ENCODE measurements at places on chromosomes 16 and 17. TPM values are rescaled to one million over a fixed set of nuclear protein-coding genes. Genes with fewer than 3 reads are reported as not detected.
A peak's percentile ranks its signal among the peaks of the same experiment; 100 is the strongest.

DNA sequence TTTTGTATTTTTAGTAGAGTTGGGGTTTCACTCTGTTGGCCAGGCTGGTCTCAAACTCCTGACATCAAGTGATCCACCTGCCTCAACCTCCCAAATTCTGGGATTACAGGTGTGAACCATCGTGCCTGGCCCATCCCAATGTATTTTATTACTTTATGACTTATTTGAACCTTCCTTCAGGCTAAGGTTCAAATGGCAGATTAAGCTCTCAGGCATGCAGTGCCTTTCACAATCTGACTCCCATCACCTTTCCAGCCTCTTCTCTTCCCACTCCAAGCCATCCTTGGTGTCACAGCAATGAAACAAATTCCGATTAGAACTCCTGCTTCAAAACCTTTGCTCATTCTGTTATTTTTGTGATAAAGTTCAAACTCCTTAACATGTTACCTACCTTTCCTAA is 26.6 kb upstream of the YPEL2 start:
- no peak for DNase-seq

KRTAP4-1 gene
- total RNA-seq: not detected

GRCh38 chr16:65333283-65333682 is 211.4 kb upstream of the CDH11 start:
- DNase-seq: no peak

- no peak for DNase-seq
These were observed 10.2 kb downstream of the CRYBA1 start for GRCh38 chr17:29256735-29257466.

GRCh38 chr16:12637002-12637401 is 166.7 kb downstream of the CPPED1 start:
- no peak for DNase-seq

DNA sequence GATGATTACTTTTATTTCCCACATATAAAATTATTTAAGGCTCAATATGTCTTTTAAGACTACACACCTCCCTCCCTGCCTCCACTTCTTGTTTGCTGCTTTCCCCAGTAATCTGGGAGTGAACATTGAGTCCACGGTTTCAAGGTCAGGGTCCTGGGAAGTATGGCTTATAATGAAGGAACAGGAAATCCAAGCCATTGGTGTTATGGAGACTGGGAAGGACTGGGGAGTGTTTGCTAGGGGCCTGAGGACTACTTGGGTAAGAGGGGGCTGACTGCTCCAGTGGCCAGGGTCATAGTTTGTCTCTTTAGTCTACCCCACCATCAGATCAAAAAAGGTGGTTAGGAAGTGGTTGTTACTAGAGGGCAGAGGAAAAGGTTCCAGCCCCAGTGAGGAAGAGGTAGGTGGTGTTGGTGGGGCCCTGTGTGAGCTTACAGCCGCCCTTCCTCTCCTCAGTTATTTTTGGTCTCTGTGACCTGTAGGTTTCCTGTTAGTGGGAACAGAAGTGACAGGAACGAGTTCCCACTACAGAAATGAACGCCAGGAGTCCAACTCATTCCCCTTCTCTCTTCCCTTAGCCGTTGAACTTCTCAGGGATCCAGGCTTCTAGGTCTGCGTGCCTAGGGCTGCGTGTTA is 742 bp upstream of the SLC16A13 start:
- no peak for DNase-seq

MPP2 gene
- total RNA-seq: 1.1 TPM

- peak; percentile 38 for DNase-seq
These were observed 58.0 kb downstream of the ASIC2 start for GRCh38 chr17:33234930-33235685.

CLEC18B gene
- 1.9 TPM for total RNA-seq

HAP1 gene
- total RNA-seq: 0.53 TPM

TPSAB1 gene
- 30.4 TPM for total RNA-seq

SMTNL2 gene
- total RNA-seq: not detected

DNA sequence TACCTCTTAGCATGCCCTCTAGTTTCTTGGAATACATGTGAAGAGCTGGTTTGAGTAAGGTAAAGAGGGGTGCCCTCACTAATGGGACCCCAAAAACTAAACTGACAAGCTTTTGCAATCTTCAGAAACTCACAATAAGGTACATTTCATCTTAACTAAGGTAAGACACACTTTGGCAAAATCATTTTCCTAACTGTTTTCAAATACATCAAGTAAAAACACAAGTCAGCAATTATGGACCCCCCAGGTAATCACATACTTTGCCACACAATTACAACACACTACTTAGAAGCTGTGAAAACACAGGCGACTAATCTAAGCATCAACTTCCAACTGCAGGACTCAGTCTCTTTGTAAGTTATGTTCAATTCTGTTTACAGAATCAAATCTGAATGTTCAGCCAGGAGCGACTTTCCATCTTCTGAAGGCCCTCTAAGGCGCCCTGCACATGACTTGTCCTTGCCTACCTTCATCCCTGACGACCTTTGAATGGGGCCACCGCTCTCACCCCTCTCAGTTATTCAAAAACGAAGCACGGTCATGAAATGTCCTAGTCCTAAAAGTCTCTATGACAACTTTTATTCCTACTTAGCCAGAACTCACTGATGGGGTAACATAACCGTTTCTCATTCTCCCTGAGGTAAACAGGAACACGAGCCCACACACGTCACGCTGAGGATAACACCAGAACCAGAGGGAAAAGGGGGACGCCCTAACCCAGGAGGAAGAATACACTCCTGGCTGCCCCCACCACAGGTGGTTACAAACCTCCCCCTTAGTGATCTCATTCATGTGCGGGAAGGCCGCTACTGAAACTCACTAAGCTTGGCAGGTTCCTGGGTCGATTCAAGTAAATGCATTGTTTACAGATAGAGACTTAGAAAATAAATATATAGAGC is 5.5 kb downstream of the CREBBP start:
- DNase-seq: no peak

DNA sequence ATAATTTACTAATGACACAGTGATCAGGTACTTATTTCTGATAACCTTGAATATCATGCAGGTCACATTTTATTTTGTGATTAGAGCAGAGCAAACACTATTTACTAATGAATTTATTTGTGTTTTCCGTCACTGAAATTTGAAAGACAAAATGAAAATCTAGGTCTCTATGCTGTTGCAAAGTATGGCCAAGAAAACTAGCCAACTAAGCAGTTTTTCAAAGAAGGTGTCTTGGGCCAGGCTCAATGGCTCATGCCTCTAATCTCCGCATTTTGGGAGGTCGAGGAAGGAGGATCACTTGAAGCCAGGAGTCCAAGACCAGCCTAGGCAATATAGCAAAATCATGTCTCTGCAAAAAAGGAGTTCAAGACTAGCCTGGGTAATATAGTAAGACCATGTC is 3.0 kb upstream of the NFAT5 start:
- DNase-seq: no peak

DNA sequence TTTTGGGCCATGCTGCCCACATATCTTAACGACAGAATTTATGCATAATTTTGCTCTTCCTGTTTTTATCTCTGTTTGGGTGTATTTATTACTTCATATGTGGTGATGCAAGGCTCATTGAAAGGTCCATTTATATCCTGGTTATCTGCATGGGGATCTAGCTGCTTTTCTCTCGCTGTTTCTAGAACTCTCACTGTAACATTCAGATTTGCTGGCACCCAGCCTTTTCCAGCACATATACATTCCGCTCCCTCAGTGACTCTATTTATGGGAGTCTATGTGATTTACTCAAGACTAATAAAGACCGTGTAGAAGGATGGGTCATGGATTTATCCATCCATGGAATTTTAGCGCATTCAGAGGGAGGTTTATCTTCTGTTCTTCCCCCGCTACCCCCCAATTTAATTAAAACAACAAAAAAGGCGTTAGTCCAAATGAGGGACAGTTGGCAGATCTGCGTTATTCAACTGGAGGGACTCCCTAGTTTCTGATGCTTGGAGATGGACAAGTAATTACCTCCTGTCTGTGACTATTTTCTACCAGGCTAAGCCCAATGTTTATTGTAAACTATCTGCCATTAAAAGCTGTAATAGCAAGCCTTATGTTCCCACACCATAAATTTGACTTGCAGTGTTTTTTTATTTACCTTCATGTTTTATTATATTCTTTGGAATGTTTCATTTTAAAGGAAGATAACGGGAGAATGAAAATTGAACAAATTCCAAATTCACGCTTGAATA is 19.8 kb upstream of the MARCHF10 start:
- no peak for DNase-seq

- DNase-seq: no peak
These were observed 190.3 kb downstream of the KIF2B start for GRCh38 chr17:54013072-54013471.

GRCh38 chr17:79792984-79793923 is 3.6 kb downstream of the CBX8 start:
- no peak for DNase-seq

- no peak for DNase-seq
These were observed 141.3 kb upstream of the CDH8 start for GRCh38 chr16:62177351-62178203.

DNA sequence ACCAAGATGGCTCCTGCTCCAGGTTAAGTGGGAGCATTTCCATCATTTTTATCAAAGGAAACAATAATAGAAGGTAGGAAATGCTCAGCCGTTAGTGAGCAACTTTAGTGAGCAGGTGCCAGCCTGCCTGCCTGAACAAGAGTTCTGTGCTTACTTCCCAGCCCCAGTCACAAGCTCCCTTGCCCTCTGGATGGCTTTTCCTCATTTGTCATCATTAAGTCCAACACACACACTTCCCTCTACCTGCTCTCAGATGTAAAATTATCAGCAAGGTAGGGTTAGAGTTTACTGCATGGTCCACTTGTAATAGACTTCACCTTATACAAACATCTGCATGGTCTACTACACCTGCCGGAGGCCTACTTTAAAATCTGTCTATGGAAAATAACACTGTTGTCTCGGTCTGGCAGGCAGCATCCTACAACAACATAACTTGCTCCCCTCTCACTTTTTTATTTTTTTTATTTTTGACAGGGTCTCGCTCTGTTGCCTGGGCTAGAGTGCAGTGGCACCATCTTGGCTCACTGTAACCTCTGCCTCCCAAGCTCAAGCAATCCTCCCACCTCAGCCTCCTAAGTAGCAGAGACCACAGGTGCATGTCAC is 12.7 kb downstream of the TEX2 start:
- no peak for DNase-seq

DNA sequence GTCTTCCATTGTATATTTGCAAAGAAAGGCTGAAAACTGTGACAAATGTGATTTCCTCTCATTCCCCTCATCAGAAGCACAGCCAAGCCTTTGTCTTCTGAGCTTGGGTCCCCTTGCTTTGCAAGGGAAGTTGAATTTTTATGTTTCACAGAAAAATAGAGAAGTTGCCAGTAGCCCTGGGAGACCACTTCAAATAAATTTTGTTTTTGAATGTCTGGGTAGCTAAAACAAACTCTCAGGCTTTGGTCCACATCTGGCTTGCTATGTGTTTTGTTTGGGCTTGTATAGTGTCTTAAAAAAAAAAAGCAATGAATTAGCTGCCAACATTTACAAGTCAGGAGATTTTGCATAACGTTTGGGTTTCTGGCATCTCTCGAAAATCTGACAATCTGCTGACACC is 24.1 kb downstream of the PIK3R6 start:
- no peak for DNase-seq

Measured in colonic mucosa (tissue), 4 donors.